ENCODE measurements at places on chromosomes 2 and 18. TPM values are rescaled to one million over a fixed set of nuclear protein-coding genes. Genes with fewer than 3 reads are reported as not detected.
A peak's percentile ranks its signal among the peaks of the same experiment; 100 is the strongest.

DNA sequence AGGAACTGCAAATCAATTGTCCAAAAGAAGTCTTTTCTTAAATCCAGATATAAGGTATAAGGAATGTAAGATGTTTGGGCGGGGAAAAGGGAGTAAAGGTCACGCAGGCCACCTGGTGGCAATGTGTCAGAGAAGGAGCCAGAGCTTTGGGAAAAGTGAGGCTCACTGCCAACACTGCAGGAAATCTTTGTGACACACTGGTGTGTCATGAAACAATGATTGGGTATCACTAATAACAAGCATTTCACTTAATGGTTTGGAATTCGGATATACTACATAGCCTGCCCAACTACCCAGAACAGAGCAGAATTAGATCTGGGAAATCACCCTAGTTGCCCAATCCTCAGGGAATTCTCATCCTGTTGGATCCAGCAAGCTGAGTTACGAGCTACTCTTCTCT, 61.0 kb downstream of the RBMS1 start:
- no peak for DNase-seq

GRCh38 chr2:176091329-176092258, 927 bp upstream of the HOXD13 start:
- DNase-seq, result no peak

- DNase-seq, result no peak
Observed at GRCh38 chr2:160043265-160043664, 19.1 kb downstream of the PLA2R1 start.

DNA sequence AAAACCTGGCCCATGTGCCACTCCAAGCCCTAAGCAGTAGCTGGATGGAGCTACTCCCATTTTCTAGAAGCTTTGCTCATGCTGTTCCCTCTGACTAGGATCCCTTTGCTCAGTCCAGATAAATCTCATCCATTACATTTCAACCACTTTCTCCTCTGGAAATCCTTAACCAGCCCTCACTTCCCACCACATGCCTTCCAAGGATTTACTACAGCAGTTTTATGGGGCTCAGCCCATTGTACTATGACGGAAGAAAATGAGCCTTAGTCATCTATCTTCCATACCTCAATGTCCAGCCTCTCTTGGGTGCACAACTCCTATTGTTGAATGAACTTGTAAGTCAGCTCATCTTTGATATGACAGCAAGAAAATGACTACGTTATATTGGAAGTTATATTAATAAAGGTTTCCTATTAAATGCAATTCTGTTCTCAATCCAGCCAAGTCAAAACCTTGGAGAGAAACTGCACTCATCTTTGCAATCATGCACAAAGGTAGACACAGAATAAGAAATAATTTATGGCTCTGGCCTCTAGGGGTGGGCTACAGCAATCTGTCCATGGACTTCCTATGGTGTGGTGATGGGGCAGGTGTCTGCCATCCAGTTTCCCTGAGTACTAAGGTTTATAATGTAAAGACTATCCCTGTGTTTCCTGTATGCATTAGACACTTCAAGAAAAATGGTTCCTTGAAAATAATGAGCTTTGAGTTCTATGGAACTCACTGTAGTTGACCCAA, 3.4 kb downstream of the B4GALT6 start:
- peak; percentile 43 for DNase-seq

- DNase-seq, result no peak
Observed at GRCh38 chr18:34048423-34048822, 176.3 kb downstream of the NOL4 start.

- no peak for DNase-seq
Observed at GRCh38 chr2:232340171-232340935, 38.2 kb upstream of the ALPP start.

- no peak for DNase-seq
Observed at GRCh38 chr2:48845684-48846083, 90.2 kb upstream of the LHCGR start.

GRCh38 chr18:28032177-28032576, 144.8 kb downstream of the CDH2 start:
- no peak for DNase-seq

- DNase-seq, result peak; percentile 96
Observed at GRCh38 chr2:231673348-231673770, 35.0 kb upstream of the PTMA start.

DNA sequence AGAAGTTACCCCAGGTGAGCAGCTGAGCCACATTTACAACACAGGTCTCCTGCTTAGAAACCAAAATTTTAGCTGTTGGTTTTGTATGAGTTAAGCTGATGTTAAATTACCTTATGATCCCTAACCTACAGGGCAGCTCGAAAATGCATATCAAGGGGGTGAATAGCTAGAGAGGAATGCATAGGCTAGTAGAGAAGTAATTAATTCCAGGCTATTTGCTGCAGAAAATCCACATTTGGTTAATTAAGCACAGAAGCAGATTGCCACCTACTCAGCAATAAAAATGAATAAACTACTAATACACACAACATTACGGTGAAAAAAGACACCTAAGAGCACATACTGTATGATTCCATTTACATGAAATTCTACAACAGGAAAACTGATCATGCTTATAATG, 91.4 kb downstream of the OSBPL1A start:
- DNase-seq, result no peak

DNA sequence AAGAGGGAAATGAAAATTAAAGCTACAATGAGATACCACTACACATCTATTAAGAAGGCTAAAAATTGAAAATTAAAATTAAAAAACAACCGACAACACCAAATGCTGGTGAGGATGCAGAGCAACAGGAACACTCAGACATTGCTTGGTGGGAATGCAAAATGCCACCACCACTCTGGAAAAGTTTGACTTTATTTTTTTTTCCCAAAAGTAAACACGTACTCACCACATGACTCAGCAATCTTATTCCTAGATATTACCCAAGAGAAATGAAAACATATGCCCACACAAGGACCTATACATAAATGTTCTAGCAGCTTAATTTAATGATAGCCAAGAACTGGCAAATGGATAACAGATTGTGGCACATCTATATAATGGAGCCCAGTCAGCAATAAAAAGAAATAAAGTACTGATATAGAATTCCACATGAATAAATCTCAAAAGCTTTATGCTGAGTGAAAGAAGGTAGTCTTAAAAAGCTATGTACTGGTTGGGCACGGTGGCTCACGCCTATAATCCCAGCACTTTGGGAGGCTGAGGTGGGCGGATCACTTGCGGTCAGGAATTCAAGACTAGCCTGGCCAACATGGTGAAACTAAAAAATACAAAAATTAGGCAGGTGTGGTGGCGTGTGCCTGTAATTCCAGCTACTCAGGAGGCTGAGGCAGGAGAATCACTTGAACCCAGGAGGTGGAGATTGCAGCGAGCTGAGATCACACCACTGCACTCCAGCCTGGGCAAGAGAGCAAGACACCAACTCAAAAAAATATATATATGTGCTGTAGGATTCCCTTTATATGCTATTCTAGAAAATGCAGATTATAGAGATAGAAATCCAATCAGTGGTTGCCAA, 4.2 kb upstream of the PROC start:
- DNase-seq, result no peak

DNA sequence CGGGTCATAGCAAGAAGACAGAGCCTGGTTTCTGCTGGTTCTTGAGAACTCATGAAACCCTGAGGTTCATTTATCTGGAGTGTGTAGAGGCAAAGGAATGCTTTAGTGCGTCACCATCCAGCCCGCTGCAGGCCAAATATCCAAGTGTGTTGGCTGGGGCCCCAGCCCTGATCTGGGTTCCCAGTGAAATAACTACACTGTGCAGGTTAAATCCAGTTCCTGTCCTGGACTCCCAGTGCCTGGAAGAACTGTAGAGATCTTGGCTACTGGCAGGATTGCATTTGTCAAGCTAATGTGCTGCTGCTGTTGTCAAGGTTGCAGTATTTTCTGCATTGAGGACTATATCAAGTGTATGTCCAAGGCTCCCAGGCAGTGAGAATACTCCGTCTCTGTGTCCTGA, 89.9 kb downstream of the MAPK4 start:
- DNase-seq, result no peak

DNA sequence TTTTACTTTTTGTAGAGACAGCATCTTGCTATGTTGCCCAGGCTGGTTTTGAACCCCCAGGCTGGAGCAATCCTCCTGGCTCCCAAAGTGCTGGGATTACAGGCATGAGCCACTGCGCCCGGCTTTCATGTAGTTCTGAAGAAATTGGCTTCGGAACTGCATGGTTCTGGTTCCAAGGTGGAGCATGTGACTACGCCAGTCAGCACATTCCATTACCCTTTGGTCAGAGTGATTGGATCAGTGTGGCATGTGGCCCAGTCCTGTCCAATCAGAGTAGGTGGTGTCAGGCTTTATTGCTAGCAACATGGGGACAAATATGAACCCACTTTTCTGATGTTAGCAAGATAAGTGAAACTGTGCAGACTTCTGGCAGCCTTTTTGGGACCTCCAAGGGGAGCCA, 16.3 kb upstream of the ATOH8 start:
- peak; percentile 65 for DNase-seq

GRCh38 chr2:71552861-71553301, 99.5 kb downstream of the DYSF start:
- DNase-seq, result no peak

DNA sequence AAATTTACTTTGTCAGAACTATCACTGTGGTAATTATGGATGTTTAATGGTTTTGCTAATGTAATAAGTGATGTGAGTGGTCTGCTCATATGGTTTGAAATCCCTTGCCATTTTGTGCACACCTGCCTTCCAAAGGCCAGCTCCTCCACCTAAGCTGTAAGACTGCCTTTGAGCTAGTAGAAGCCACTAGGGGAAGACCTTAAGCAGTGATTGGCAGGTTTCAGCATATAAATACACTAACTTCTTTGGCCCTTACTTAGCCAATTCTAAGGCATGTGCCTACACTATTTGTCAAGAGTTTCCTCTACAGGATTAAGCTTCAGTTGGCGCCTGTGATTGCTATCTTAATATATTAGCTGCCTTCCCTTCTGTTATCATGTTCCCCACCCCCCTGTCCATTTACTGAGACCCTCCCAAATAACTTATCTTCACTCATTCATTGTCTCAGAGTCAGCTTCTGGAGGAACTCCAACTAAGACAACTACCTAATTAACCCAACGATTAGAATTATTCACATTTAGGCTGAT, 141.1 kb downstream of the MBD5 start:
- no peak for DNase-seq

DNA sequence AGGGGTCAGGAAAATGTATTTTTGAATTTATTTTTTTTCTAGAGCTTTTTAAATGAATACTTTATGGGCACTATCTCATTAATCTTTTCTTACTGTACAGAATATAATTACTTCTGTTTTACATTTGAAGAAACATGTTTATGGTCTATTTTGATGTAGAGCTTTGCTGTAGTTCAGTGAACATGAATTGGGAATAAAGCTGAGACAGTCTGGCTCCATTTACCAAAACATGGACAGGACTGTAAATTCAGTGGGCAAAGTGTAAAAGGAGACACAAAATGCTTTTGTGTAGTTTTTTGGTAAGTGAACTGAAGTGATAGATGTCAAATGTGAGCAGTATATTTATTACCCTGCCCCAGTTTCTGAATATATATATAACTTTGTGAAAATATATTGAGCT, 1298.8 kb upstream of the NXPH2 start:
- DNase-seq, result no peak

- no peak for DNase-seq
Observed at GRCh38 chr2:104678181-104678580, 175.7 kb upstream of the POU3F3 start.

- DNase-seq, result no peak
Observed at GRCh38 chr2:46304635-46305034, 7.4 kb downstream of the EPAS1 start.

- peak; percentile 20 for DNase-seq
Observed at GRCh38 chr2:212536817-212537725, 1.5 kb downstream of the ERBB4 start.

DNA sequence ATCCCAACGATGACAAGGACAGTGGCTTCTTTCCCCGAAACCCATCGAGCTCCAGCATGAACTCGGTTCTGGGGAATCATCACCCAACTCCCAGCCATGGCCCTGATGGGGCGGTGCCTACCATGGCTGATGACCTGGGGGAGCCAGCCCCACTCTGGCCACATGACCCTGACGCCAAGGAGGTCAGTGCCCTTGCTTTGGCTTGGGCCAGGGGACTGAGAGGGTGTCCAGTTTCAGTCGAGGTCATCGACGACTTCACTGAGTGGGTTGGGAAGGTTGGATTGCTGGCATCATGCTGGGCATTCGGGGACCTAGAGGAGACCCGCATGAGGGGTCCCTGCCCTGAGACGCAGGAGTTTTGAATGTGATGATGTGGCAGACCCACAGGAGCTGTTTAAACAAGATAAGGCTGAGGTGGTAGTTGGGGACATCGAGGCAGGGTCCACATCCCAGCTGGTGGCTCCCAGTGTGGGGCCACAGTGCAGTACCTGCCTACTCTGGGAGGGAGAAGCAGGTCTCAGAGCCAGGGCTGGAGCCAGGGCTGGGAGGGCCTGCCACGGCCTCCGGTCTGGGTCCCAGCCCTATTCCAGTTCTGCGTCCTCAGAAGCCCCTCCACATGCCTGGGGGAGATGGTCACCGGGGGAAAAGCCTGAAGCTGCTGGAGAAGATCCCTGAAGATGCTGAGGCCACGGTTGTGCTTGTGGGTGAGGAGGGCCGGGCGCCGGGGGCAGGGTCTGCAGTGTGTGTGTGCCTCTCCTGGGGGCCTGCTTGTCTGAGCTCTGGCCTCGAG, 6.0 kb downstream of the SLC4A3 start:
- DNase-seq, result no peak

DNA sequence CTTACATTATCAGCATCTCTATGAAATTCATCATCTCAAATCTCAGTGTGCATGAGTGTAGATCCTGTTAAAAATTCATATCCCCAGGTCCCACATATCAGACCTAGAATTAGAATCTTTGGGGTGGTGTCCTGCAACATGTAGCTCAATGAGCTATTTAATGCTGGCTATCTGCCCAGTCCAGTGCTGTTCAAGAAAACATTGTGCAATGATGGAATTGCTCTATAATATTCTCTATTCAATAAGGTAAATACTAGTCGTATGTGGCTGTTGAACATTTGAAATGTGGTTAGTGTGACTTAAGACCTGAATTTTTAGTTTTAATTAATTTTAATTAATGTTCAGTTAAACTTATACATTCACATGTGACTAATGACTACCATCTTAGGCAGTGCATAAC, 127.4 kb downstream of the NOL4 start:
- no peak for DNase-seq

GRCh38 chr18:44777457-44778192, 96.9 kb downstream of the SETBP1 start:
- no peak for DNase-seq

C2orf66 gene
- total RNA-seq, result not detected

HOXD13 gene
- 0.32 TPM for total RNA-seq

ONECUT2 gene
- total RNA-seq, result 0.49 TPM
